ENCODE measurements at places on chromosomes 1 and 21.

- DNase-seq = no peak
Observed at GRCh38 chr1:62654744-62655143, 33.4 kb downstream of the DOCK7 start.

DNA sequence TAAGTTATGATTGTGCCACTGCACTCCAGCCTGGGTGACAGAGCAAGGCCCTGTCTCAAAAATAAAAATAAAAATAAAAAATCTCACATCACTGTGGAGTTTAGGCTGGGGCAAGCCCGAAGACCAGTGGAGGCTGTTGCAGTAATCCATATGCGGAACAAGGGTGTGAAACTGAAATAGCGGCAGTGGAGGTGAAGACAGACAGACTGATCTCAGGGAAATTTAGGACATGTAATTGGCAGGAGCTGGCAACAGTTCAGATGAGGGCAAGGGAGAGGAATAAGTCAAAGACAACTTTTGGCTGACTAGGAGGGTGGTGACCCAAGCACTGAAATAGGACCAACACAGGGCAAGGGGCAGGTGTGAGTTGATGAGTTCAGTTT lies 8.4 kb downstream of the ARMH1 start:
- no peak for DNase-seq

DNA sequence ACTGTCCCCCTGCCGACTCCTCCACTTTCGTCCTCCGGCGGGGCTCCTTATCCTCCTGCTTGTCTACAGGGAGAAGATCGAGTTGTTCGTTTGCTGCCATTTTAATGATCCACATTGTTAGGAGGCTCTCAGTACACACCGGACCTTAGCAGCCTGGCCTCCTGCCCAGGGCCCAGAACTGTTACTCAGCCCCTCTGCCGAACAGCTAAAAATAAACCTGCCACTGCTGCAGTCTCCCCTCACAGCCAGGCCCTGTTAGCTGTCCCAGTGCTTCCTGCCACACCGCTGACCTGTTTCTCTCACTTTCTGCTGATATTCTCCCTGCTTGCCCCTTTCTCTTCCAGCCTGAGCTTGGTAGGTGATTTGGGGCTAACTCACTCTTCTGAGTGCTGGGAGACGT lies 8.3 kb downstream of the MAPKAPK2 start:
- DNase-seq = no peak

- DNase-seq = no peak
Observed at GRCh38 chr1:204560590-204561150, 44.5 kb downstream of the MDM4 start.

DNA sequence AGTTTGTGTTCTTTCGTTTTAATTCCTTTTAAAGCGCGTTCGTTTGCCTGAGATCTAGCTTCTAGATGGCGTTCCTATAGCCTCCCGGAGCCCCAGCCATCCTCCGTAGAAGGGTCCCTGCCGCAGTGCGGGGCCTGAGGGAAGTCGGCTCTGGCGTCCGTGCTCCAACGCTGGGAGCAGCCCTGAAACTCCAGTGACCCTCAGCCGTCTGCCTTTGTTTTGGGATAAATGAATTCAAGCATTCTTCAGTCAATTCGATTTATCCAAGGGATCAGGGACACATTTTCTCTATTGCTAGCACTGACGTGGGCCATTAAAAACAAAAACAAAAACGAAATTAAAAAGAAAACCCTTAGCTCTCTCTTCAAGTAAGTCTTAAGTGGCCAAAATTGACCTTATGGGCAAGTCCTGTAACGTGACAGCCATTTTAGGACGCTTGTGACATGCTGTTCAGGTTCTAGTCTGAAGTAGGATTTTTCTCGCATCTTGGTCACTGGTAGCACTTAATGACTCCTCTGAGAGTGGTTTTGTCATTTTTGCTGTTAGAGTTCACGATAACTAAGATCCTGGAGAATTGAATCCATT lies 742 bp upstream of the HSPA13 start:
- DNase-seq = peak; percentile 87

DNA sequence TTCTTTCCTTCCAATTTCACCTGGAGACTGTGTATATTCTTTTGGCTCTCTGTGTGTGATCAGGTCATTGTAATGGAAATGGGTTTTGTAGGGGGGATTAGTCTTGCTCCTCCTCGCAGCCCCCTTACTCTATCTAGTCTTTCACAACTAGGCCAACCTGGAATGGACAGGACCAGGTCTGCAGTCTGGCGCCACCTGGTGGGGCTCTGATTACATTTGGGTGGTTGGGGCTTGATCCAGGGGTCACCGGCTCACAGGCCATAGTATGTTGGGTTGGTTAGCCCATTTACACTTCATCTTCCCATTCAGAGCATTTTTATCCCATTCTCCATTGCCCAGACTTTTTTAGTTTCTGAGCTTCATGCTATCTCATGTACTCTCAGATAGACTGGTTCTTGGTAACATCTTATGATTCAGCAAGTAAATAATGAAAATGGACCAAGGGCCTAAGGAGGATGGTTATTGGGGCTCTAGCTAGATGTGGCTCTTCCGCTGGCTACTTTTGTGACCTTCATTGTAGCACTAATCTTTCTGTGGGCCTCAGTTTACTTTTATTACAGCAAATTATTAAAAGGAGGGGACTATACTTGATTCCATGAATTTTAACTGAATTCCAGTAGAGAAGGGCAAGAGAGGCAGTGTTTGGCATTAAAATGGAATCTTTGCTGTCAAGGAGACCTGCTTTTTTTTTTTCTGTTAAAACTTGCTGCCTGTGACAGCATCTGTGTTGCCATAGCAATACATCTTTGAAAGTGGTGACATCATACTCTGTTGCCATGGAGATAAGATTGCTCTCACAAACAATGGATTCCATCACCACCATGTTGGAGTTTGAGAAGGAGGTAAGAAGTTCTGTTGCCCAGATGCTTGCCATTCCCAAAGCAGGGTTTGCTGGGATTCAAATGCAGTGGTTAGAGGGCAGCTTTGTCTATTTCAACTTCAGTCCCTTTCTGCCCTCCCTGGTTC lies 150.1 kb downstream of the PLXNA2 start:
- DNase-seq = peak; percentile 52

DNA sequence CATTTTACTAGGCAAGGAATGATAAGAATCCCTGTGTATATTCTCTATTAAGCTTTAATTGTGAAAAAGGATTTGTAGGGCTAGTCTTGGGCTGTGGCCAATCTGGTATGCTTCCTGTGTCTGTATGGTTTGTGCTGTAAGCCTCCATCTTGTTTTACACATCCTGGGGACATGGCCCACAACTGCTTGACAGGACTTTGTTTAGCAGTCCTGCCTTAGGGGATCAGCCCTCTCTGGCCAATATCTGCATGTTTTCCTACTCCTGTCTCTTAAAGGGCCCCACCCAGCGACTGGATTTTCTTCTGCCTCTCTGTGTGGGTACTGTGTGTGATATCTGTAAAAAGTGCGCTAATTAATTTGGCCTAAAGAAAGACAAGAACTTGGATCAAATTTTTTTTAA lies 813.2 kb downstream of the PLA2G4A start:
- no peak for DNase-seq

- no peak for DNase-seq
Observed at GRCh38 chr1:59128784-59129227, 168.1 kb upstream of the FGGY start.

GRCh38 chr21:43943512-43944077 lies 68.5 kb upstream of the TRAPPC10 start:
- DNase-seq = no peak

DNA sequence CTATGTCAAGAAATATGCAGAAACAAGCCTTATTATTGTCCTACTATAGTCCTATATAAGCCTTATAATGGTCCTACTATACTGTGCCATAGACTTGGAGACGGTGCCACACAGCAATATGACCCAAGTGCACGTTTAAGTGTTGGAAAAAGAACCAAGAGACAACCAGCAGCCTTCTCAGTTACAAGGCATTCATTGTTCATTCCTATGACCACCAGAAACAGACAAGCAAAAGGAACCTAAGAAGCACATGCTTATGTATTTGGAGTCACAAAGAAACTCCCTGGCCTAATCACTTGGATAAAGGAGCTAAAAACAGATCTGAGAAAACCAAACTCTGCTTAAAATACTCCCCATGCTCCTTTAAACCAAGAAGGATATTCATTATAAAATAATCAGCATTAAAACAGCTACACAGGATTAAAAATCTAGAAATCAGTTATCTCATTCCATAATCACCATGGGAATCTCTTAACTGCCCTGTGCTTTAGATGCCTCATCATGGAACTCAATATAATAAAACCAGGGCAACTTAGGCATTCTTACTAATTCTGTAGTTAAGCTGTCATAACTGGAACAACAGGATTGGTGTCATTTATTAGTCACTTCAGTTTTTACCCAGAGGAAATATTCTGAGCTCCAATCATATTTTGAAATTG lies 7.0 kb downstream of the COLGALT2 start:
- no peak for DNase-seq

DNA sequence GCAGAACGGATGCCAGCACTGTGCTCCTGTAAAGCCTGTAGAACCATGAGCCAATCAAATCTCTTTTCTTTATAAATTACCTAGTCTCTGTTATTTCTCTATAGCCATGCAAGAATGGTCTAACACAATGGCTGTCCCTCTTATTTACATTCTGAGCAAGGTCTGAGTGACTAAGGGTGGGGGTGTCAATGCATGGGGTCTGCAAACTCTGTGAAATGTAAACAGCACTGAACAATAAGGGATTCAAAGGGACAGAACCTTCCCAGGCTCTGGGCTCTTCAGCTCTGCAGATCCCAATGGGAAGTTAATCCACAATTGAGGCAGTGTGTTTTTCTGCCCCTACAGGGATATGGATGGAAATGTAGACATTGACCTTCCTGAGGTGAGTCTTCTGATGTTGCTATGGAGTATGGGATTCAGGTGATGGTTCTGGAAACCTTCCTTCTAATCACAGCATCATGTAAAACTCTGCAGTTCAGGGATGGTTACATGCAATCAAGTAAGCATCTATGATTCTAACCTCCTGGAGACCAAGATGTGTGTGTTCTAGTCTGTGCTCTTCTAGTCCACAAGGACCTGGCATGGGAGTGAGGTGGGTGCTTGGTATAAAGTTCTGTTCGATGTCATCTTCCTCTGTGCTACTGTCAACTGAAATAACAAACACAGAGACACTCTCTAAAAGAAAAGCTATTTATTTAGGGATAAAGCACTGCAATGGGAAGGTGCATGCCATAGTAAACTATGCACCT lies 38.6 kb downstream of the CAPN9 start:
- DNase-seq = no peak

DNA sequence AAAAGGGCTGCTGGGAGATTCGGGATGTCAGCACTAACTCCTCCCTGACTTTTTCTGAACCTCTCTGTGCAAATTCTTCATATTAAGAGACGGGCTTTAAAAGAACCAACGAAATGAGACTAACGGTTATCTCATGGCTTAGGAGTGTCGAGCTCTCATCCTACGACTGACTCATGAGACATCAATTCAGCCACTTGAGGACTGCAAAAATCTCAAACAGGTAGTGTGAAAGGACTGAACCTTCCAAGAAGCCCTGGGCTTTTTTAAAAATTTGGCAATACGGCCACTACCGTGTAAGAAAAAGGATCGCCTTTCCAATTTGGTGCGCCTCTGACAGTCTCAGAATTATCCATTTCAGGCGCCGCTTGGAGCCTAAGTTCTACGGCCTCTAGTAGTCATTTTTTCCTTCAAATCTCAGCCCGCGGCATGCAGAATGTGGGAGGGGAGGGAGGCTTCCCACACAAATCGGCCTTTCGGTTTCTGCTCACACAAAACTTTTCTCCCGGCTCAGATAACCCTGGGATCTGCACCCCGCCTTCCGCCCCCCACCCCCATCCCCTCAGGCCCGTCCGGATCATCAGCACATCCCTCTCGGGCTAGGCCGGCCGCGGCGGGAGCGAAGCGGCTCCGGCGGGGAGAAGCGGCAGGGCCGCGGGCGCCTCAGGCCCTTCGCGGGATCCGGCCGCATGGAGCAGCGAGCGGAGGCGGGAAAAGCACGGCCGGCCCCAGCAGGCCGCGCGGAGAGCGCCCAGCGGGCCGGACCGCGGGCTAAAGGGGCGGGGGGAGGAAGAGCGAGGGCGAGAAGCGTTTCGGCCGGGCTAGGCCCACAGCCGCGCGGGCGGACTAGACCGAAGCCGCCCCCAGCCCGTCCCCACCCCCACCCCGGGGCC lies 618 bp downstream of the HNRNPR start:
- DNase-seq = peak; percentile 74

- no peak for DNase-seq
Observed at GRCh38 chr1:181317261-181317930, 165.9 kb upstream of the CACNA1E start.

DNA sequence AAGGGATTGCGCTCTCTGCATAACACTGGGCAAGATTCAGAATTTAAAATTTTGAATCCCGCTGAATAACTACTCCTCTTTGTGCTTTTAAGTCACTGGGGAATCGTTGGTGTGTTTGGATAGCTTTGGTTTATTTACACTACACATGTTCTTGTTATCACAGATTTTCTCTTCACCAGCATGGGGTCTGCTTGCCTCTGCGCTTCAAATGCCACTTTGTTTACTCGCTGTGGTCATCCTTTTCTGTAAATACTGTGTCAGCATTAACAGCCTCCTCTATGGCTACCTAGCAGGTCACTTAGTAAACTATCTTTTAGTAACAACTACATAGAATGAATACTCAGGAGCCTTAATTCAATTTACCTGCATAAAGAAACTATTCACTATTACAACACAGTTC lies 14.4 kb upstream of the KCNH1 start:
- DNase-seq = no peak

- no peak for DNase-seq
Observed at GRCh38 chr1:24301785-24302175, 17.4 kb upstream of the GRHL3 start.

DNA sequence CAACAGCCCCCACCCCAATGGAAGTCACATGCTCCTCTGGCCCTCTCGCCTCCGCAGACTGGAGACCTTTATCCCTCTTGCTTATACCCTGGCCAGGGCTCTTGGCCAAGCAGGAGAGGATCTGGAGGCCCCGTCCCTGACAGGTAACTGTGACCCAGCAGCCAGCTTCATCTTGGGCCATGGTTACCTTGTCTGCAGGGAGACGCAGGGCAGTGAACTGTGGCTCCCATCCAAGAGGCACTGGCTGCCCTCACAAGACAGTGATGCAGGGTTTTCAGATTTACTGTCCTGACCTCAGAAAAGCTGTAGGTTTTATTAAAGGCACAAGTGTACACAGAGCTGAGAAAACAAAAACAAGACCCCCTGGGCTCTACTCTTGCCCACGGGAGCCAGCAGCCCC lies 96.7 kb upstream of the KLHDC7A start:
- DNase-seq = no peak

- DNase-seq = no peak
Observed at GRCh38 chr21:46621457-46622182, 13.9 kb upstream of the PRMT2 start.

- peak; percentile 45 for DNase-seq
Observed at GRCh38 chr1:30731806-30732276, 8.5 kb upstream of the MATN1 start.

- peak; percentile 59 for DNase-seq
Observed at GRCh38 chr1:77605246-77606026, 77.0 kb downstream of the ZZZ3 start.

- DNase-seq = no peak
Observed at GRCh38 chr1:97378596-97378995, 542.2 kb downstream of the DPYD start.

DNA sequence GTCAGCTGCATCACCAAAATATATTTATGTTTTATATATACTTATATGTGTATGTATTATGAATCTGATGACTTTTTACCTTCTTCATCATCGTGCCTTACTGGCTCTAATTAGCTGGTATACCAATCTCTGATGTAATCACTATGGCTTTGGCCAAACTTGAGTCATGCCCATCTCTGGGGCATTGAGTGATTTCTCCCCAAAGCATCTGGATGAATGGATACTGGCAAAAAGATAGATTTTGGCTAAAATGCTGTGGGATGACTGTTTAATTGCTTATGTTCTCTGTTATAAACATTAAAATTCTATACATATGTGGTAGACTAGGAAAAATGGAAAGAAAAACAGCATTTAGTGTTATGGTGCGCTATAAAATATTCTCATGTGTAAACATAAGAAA lies 19.6 kb downstream of the CDKN2C start:
- DNase-seq = no peak

Measured in erythroblast (primary cell).